Sigmoid colon (tissue), 7 donors: ENCODE measurements at places on chromosomes 2 and 18.
A peak's percentile ranks its signal among the peaks of the same experiment; 100 is the strongest.

DNA sequence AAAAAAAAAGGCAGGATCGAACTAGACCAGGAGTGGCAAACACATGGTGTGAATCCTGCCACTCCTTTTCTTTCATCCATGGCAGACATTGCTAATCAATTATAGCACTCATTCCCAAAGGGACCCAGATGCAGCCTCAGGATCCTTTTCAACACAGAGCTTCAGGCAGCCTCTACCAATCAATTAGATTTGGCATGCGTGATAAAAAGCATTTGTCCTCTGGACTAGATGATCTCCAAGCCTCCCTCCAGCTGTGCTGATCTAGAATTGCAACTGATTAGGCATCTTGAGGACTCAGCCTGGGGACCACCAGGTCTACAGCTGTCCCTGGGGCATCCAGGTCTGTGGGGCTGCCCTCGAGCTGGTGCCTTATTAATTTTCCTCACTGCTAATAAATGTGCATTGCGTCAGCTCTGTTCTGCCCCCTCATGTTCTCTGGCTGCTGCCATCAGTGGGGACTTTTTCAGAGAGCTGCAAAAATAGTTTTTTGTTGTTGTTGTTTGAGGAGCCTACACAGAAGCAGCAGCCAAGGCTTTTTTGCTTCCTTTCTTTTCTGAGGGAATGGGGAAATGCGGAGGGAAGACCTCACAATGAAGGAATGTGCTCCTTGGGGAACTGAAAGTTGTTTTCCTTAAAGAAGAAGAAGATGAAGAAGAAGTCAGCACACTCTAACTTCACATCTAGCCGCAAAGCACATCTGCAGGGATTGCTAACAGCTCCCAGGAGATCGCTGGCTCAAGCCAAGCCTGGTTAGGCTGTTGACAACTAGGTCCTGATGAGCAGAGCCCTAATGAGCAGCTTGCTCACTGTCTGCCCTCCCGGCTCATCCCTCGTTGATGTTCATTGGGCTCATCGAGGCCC, 8.8 kb upstream of the ATOH8 start:
- peak; percentile 86 for DNase-seq

DNA sequence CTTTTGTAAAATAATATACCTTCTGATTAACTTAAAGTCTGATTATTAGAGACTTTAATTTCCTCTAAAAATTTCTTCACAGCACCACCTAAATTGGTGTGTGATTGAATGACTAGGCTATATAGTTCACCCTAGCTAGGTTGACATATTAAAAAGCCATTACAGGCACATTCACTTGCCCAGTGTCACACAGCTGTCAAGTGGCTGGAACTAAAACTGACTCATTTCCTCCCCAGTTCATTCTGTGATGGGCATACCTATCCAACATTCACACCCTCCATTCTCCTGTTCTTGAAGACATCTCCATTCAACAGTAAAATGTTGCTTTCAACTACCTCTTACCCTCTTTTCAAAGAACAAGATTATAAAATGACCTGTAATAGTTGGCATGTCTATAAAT, 334.5 kb downstream of the ARHGAP15 start:
- DNase-seq, result no peak

DNA sequence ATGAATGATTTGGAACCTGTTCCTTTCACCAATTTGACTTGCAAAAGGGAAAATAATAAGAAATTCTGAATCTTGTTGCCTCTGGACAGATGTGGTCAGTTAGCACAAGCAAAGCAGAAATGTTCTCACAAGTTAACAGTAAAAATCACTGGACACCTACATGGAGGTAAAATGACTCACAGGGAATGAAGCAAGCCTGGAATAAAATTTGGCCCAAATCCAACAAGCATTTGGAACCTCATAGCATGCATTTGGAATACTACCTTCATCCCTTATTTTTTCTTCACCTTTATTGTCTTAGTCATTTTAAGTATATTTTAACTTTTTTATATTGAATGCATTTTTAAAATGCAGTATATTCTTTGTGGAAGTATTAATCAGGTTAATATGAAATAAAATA, 602.9 kb downstream of the ARHGAP15 start:
- DNase-seq, result no peak

GRCh38 chr18:45163871-45164270, 451.4 kb upstream of the SLC14A2 start:
- no peak for DNase-seq

DNA sequence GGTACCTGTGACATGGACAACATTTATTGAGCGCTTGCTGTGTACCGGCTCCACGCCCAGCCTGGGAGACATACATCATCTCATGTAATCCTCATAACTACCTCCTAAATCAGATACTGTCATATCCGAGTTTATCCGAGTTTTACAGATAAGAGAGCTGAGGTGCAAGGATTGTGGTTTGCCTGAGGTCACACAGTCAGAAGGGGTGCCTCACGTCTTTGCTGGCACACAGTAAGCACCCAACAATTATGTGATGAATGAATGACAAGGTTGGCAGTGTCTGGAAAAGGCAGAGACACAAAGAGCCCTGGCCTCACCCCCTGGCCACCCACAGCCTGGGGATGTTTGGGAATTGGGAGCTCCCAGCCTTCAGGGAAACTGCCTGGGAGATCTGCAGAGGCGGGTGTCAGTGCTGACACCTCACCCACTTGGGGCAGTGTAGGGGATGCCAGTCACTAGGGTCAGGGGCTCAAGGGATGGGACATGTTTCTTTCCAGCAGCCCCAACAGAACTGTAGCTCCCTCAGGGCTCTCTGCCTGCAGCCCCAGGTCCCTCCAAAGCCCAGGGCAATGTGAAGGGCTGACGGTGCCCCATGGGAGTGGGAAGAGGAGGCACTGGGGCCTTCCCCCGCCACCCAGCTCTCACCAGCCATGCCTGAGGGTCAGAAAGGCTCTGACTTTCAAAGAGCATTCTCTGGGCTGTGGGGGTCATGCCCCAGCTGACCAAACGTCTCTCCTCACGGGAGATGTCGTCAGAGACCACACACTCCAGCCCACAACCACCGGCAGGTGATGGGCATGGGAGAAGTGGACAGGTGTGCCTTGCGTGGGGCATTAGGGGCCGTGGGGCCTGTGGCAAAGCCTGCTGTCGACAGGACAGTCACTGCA, 157.5 kb downstream of the ZFP36L2 start:
- DNase-seq, result peak; percentile 35

DNA sequence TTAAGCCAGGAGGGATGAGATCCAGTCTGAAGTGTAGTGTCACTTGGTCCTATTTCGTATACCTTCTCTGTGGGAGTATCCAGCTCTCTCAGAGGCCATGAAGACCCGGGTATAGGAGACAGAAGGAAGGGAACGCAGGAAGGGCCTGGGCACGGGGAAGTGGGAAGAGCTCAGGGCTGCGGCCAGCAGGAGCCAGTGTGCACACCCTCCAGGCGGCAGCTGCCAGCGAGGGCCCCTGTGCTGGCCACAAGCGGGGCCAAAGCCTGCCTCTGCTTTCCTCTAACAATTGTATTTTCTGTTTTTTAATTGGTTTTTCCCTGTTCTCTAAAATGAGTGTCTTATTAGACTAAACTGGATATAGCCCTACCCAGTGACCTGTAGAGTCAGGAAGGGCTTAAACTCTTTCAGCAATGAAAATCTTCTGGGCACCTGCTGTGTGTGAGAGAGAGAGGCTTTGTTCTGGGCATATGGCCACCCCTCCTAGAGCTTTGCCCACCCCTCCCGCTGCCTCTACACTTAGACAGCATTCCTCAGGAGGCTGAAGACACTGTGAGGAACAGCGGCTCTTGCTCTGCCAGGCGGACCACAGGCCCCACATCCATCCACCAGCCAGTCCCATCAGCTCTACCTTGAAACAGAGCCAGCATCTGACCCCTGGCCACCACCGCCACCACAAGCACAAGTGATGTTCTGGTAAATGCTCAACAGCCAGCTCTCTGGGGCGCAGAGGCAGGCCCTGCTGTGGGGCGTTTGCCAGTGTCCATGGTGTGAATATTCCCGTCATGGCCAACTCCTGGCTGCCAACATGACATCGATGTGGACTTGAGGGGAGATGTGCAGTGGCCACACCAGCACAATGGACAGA, 9.5 kb downstream of the GPR17 start:
- DNase-seq, result peak; percentile 79

DNA sequence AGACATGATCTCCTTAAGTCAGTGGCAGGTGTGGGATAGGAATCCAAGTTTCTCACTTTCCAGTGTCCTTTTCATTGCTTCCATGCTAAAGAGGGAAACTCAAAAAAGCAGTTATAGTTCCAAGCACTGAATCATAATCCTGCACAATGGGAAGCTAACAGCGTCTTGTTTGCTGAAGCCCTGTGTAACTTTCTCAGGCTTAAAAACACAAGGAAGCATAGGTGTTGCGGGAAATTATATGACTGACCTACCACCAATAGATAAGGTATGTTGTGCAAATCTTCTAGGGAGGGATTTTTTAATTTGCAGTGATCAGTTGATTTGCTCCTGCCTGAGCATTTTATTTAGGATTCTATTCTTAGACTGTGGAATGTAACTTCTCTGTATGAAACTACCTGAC, 250.9 kb downstream of the MYO3B start:
- DNase-seq, result no peak

DNA sequence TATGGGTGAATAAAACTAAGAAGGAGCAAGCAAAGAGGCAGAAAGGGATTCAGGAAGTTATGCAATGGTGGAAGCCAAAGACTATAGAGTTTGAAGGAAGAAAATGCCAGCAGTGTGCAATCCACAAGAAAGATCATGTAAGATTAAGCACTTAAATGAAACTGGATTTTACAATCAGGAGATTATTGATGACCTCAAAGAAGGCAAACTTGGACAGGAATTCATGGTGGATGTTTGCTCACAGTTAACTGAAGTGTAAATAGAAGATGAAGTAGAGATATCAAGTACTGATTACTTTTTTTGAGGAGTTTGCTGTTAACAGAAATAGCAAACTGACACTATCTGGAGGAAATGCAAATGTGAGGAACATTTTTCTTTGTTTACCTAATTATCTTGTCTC, 308.9 kb downstream of the RND3 start:
- no peak for DNase-seq

DNA sequence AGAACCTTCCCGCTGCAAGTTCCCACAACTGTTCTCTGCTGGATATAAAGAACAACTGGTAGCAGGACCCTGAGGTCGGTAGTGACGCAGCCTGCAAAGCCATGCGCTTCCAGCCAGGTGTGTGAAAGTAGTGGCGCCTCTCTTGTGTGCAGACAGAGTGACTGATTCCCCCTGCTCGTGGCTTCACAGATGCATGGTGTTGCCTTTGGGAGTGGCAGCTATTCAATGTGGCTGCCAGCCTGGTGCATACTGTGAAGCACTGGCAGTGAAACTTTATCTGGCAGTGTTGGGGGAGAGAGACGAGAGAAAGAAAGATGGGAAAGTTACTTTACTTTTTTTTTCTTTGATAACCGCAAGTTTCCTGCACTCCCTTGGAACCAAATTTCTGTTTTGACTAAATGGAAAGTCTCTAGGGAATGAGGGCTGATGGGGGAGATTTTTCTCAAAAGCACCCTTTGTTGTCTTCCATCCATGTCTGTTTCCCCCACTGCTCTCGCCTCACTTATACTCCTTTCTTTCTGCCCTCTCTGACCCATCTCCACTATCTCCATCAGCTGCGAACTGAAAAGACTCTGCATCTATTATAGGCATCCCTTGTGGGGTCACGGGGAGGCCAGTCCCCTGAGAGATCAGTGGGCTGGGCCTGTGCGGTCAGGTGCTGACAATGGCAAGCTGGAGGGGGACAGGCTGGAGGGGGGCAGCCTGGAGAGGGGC, 90.0 kb upstream of the TNP1 start:
- DNase-seq, result no peak

DNA sequence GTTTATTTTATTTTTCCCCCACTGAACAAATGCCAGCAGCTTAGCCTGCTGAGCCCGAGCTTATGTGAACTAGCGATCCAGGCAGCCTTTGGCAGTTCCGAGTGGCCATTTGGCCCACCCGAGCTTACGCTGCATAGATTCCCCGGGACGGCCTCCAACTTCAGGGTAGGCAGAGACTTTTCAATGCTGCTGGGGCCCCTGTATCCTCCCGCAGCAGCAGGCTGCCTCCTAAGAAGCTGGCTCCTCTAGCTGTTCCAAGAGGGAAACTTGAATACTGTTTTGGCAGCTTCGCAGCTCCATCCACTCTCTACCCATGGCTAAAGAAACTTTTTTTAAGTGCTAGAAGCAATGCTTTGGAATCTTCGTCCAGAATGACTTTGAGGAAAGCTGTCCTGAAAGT, 295.2 kb downstream of the SS18 start:
- DNase-seq, result no peak

DNA sequence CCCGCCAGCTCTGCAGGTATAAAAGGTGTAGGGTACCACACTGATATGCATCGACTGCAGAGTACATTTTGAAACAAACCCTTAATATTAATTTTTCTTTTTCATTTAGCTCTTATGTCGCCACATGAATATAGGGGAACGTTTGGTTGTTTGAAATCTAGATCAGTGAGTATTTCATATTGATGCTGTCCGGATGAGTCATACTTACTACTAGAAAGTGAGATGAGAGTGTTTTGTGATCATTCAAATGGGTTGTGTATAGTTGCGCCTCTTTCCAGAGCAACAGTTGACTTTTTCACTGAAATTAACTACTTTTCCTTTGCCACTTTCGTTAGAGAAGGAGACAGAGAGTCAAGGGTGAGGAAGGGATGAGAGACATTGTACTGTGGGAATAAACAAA, 24.6 kb downstream of the NPAS2 start:
- DNase-seq, result no peak

DNA sequence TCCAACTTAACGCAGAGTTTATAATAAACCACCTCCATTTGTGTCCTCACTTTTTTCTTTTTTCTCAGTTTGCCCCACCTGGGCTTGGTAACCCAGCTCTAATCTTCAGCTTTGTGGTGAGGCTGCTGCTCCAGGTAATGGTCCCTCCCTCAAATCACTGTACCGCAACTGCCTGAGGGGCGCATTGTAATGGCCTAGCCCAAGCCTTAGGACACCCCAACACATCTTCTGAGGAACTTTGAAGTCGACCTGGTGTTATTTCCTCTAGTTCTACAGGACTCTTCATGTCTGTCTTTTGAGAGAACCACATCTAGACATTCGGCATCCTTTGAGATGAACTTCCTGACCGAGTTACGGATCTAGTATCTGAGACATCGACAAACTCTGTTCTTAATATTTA, 99.7 kb downstream of the PLEKHM3 start:
- DNase-seq, result no peak

- no peak for DNase-seq
These were observed 10.0 kb downstream of the NT5DC4 start for GRCh38 chr2:112730791-112731190.

GRCh38 chr2:210132239-210132638, 39.0 kb downstream of the KANSL1L start:
- DNase-seq, result no peak

DNA sequence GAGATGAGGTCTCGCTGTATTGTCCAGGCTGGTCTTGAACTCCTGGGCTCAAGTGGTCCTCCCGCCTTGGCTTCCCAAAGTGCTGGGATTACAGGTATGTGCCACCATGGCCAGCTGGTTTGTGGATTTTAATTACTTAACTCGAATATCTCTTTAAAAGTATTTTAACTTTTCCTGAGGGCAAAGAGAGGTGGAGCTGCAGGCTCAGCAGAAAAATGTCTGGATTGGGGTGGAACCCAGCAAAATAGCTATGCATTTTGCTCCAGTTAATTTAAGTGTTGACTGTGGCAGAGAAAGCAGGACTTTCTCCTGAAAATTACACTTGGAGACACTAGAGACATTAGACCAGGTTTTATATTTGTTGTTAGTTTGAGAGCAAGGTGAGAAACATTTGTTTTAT, 35.5 kb upstream of the TXNDC2 start:
- no peak for DNase-seq
